ENCODE measurements at places on chromosomes 7 and 10.

DNA sequence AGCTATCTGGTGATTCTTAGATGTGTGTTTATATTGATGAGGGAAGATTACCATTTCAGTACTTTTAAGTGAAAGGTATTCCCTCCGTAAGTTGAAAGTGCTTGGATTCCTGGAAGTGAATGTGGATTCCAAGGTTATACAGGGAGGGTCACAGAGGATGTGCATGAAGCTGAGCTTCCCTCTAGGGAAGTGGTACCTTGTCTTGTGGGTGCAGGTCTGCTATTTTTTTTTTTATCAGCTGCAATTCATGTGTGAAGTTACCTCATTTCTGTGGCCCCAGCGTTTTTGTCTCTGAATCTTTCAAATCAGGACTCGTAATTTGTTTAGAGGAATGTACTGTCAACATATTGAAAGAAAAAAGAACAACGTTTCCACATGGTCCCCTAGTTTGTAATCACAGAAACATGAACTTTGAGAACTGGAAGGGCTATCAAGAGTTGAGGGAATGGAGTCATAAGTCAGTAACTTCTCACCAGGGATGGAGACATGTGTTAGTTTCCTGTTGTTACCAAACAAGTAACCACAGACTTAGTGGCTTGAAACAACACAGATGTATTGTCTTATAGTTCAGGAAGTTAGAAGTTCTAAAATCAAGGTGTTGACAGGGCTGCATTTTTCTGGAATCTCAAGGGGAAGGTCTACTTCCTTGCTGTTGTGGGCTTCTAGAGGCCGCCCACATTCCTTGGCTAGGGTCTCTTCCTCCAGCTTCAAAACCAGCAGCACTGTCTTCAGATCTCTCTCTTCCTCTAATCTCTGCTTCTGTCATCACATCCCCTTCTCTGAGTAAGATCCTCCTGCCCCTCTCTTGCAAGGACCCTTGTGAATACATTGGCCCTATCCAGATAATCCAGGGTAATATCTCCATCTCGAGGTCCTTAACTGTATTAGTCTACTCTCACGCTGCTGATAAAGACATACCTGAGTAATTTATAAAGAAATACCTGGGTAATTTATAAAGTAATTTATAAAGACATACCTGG is 64.4 kb downstream of the RAB18 start:
- no peak for DNase-seq

- no peak for DNase-seq
Measured at GRCh38 chr10:77877441-77878344, 48.9 kb downstream of the DLG5 start.

DNA sequence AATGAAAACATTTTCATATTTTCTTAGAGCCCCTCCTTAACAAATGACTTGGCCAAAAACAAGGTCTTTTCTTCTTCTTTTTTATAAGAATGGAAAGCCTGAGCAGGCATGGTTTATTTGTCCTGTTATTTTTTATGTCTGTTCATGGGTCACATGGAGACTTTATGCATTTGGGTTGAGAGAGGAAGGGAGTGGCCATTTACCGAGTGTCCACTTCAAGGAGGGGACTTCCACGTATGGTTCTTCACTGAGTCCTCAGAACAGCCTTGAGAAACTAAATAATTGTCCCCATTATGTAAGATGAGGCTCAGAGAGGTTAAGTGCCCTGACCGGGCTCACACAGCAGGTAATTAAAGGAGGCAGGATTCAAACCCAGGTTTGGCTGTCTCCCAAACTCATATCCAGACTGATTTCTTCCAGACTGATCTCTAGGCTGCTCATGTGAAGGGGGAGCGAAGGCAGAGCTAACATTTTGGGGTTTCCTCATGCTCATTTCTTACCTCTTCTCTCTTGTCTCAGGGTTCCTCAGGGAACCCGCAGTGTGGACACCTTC is 82.2 kb downstream of the CDH23 start:
- no peak for DNase-seq

DNA sequence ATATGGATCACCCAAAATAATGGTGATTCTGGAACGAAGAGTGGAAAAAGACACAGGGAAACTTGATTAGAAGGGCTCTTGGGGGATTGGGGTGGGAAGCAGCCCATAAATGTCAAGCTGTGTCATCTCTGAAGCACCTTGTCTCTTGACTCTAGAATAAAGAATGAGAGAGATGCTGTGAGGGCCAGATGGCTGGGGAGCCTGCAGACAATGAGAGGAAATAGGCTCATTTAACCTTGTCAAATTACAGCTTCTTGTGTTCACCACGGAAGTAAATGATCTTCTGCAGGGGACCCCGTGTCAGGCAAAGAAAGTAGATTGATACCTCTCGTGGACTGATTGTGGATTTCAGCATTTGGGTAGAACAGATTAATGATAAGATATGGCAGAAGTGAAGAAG is 159.3 kb downstream of the ST7 start:
- DNase-seq: no peak

DNA sequence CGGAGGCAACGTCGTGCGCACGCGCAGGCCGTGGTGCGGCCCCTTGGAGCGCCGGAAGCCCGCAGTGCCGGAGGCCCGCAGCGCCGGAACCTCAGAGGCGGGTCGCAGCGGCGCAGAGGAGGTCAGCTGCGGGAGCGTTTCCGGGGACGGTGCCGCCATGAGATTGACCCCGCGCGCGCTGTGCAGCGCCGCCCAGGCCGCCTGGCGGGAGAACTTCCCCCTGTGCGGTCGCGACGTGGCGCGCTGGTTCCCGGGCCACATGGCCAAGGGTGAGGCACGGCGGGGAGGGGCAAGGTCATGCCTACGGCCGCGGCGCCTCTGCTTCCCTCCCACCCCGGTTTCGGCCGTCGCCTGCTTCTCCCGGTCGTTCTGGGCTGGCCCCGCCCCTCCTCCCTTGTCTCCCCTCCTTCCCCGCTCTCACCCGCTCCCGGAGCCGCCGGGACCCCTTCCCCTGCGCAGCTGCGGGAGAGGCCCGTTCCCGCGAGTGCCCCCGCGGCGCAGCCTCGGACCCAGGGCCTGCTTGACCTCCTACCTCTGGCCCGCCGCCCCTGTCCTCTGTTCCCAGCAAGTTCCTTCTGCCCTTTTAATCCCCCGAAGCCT is at the start of gene MTG1:
MTG1 (plus strand) TSS at position 94 of the 600 bp plus-strand sequence; CDS start at position 158, 64 bp downstream.
- peak; percentile 95 for DNase-seq

GRCh38 chr10:62540389-62540788 is 166.2 kb downstream of the ZNF365 start:
- DNase-seq: no peak

GRCh38 chr10:120600871-120601649 is 144.0 kb downstream of the PLPP4 start:
- DNase-seq: peak; percentile 57

- no peak for DNase-seq
Measured at GRCh38 chr7:18948521-18948920, 168.9 kb downstream of the TWIST1 start.

- DNase-seq: peak; percentile 22
Measured at GRCh38 chr7:1457949-1458682, 1.2 kb downstream of the MICALL2 start.

- DNase-seq: no peak
Measured at GRCh38 chr10:373015-373414, 237.8 kb downstream of the ZMYND11 start.

GRCh38 chr10:33120700-33121099 is 162.7 kb upstream of the ITGB1 start:
- DNase-seq: no peak

DNA sequence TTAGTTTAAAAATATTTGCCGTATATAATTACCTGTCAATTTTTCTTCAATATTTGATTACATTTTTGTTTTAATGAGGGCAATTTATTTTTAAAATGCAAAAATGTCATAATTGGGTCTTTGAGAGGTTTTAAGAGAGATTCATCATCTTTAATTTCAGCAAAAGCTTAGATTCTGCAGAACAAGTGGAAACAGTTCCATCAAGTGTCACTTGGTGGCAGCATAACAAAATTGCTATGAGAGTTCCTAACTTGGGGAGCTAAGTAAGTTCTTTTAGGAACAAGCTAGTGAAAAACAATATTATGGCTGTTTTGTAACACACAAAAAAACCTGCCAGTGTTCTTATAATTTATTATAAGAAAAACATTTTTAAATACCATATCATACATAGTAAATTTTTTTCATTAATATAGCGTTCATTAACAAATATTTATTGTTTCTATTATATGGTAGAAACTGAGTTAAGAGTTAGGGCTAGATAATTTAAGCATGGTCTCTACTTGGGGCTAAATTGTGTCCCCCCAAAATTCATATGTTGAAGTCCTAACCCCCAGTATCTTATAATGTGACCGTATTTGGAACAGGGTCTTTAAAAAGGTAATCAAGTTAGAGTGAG is 155.2 kb downstream of the MAGI2 start:
- peak; percentile 75 for DNase-seq

GRCh38 chr7:21986096-21986495 is 40.4 kb upstream of the CDCA7L start:
- no peak for DNase-seq

- no peak for DNase-seq
Measured at GRCh38 chr10:19570120-19570519, 246.1 kb upstream of the PLXDC2 start.

DNA sequence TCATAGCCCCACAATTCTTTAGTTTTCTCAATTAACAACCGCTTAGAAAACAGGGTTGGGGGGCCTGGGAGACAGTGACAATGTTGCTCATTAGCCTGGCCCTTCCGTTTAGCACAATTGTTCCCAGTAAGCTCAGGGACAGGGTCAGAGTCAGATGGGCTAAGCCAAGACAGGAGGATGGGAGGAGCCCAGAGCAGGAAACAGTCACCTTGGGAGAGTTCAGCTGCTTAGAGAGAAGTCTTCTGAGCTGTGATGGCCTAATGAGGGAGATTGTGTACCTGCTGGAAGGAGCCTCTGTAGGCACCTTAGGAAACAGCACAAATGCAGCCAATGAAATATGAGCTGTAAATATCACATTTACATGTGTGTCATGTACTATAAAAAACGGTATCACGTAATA is 35.9 kb downstream of the SVOPL start:
- DNase-seq: no peak

DNA sequence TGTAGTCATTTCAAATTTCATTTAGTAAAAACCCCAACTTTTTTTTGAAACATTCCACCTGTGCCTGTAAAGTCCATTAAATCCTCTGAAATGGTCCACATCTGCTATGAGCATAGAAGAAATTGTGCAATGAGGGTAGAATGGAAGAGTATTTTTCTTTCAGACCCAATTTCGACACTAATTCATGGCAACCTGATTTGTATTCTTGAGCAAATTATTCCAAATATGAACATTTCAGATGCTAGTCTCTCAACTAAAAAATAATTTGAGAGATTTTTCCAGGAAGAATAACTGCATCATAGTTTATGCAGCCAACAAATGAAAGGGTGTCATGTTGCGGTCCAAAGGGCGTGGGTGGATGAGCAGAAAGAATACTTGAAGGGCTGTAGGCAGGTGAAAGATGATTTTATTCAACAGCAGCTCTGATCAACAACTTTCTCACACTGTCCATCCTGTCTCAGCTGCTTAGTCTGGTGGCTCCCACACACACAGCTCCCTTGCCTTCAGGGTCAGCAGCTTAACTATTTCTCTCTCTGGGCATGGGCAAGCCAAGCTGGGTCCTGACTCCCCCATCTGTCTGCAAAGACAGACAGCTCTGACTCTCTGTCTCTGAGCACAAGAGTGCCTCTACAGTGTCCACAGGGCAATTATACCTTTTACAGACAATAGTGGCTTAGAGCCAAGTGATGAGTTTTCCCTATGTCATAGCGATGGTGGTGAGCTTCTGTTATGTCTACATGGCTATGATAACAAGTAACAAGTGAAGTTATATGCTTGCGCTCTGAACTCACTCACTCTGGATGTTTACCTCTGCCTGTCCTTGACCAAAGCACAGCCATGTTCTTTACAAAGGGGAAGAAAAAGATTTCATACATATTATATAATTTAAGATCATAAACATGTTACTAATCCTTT is 11.5 kb downstream of the STEAP2 start:
- DNase-seq: no peak

GRCh38 chr7:36306222-36306621 is 83.4 kb upstream of the ANLN start:
- DNase-seq: no peak

DNA sequence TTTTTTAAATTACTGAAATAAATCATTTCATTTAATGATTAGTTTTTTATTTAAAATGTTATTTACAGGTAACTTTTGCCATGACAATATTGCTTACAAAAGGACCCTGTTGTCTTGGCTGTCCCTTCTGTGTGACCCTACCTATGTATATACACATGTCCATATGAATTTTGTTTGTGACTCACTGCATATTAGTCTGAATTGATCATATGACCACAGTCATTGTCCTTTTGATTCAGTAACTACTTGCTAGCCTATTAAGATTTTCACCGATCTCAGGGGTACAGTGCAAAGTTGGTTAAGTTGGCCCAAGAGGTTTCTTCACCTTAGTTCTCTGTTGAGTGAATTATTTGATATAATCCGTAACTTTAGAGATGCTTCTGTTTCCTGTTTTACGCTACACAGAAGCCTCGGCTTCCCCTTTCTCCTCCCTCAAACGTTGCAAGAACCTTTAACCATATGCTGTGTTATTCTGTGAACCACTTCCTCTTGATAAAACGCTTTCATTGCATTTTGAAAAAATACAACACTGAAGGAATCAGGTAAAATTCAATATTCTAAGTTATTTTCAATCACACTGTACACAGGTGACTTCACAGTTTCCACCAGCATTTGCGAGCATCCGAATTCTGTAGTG is 43.9 kb downstream of the APBB1IP start:
- no peak for DNase-seq

- DNase-seq: no peak
Measured at GRCh38 chr7:80197627-80198026, 63.0 kb downstream of the GNAI1 start.

GRCh38 chr10:49300140-49300974 is 1.4 kb downstream of the C10orf71 start:
- no peak for DNase-seq

DNA sequence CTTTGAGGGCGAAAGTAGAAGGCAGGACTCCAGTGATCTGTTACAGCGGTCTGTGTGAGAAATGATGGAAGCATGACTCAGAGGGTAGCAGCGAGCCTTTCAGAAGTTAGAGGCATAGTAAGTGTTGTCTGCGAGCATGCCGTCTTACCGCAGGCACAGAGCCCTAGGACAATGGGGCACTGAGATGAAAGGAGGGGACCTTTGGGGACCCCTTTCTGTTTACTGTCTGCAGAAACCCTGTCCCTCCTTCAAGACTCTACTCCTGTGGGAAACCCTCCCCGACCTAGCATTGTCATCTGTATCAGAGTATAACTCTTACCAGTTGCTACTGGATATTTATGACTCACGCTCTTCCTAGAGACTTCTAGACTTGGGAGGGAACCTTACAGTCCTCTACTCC is 87.2 kb upstream of the AGK start:
- DNase-seq: peak; percentile 48

Data from ACHN (cell line).